ENCODE measurements at places on chromosomes 11 and 22. TPM values are rescaled to one million over a fixed set of nuclear protein-coding genes. Genes with fewer than 3 reads are reported as not detected.

Gene ABTB2
- 4.3 TPM for total RNA-seq

DNA sequence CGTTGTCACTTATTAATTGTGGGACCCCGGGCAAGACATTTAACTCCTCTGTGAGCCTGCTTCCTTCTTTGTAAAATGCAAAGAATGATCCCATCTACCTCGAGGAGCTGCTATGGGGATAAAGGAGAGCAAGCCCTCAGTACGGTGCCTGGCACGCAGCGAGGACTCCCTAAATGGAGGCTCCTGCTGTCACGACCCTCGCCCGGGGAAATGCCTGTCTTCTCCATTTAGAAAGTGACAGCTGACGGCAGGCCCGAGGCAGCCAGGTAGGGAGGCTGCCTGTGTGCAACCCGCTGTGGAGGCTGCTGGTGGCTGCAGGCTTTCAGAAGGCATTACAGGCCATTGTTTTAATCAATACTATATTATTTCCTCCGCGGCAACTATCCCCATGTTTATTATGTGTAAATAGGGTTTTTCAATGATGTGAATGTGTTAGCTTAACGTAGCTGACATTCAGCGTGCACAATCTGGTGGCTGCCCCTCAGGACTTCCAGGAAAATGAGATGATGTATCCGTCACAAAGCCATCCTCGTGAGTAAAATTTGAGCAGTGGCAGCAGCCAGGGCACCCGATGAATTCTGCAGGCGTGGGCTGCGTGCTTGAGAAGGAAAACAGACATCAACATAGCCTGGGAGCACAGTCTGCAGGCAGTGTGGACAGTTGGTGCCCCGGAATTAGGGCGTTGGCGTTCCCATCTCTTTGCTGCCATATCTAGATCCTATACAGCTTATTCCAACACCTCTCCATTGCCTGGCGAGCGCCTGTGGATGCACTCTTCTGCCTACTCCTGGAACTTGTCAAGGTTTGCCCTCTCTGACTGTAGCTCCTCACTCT lies 228.3 kb downstream of the ST3GAL4 start:
- H3K36me3 ChIP-seq, result no peaks in the 10 kb centered on the region
- H3K27me3 ChIP-seq, result no peaks in the 10 kb centered on the region
- no peak overlapping the region for H3K27ac ChIP-seq
- DNase-seq, result no peak
- peaks cover 15% of the 10 kb centered on the region for H3K4me1 ChIP-seq

- no peaks in the 10 kb centered on the region for H3K4me1 ChIP-seq
- no peak overlapping the region for H3K4me3 ChIP-seq
- H3K36me3 ChIP-seq, result no peaks in the 10 kb centered on the region
- H3K27me3 ChIP-seq, result no peaks in the 10 kb centered on the region
Observed at GRCh38 chr22:32577591-32577990, 103.0 kb downstream of the FBXO7 start.

DNA sequence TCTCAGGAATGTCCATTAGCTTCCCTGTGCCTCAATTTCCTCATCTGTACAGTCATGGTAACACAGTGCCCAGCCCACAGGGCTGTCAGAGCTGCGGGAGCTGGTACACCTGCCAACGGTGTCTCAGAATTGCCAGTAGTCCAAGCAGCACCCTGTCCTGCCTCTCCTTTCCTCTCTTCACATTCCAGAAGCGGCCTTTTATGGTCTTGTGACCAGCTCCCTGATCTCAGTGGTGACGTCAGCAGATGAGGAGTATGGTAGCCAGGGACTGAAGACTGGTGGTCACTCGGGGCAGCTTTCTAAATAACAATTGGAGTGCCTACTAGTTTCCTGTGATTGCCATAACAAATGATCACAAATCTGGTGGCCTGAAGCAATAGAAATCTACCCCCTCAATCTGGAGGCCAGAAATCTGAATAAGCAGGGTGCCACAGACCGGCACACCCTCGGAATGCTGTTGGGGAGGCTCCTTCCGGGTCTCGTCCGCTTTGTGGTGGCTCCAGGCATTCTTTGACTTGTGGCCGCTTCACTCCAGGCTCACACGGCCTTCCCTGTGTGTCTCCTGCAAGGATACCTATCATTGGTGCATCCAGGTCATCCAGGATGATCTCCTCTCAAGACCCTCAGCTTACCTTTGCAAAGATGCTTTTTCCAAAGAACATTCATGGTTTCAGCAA lies 2.1 kb downstream of the FADD start:
- DNase-seq, result no peak
- peaks cover 3% of the 10 kb centered on the region for H3K36me3 ChIP-seq
- H3K4me3 ChIP-seq, result no peak overlapping the region
- peaks cover 26% of the 10 kb centered on the region for H3K4me1 ChIP-seq

Measured in body of pancreas (tissue), 4 donors.